ENCODE measurements at places on chromosomes 3 and 15.

DNA sequence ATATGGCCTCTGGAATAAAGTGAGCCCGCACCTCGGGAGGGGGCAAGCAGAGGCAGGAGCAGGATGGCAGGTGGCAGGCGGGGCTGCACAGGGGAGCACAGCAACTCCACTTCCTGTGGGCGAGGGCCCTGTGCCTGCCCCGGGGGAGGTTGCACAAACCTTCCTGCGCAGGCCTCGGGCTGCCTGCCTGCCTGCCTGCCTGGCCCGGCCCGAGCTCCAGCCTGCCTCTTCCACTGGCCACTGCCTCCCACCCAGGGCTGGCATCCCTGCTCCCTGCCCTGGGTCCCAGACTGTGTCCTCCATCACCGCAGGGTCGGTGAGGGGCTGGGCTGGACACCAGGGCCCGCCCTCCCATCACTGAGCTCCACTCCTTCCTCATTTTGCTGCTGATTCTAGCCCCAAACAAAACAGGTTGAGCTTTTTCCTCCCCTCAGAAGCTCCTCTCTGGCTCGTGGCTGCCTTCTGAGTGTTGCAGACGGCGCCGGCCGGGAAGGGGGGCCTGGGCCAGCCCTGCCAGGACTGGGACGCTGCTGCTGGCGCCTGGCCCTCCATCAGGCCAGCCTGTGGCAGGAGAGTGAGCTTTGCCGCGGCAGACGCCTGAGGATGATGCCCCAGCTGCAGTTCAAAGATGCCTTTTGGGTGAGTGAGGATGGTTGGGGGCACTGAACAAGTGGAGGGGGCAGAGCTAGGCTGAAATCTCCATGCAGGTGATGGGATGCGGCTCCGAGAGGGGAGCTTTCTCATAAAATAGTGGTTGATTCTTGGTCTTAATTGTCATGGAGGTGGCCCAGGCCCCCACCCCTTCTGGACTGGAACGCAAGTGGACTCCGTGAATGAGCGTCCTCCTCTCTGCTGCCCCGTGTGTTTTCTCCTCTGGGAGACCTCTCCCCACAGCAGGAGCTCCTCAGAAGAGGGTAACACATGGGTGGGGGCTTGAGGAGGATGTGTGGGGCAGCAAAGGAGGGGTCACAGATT, at the start of gene PSTPIP1:
TSS of gene PSTPIP1 (plus strand) at position 156 of the 975 bp plus-strand sequence. CDS start at position 604, 448 bp downstream.
- no peak for DNase-seq

GRCh38 chr3:124597273-124597672, 133.0 kb upstream of the UMPS start:
- DNase-seq, result no peak

DNA sequence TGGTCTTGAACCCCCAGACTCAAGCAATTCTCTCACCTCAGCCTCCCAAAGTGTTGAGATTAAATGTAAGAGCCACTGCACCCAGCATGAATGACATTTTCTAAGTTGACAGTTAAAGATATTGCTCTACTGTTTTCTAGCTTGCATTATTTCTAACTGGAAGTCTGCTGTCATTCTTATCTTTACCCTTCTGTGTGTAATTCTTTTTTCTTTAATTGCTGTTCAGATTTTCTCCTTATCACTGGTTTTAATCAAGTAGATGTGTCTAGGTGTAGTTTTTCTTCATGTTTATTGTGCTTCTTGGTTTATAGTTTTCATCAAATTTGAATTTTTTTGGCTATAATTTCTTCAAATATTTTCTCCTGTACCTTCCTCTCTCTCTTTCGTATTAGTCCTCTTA, 4.9 kb downstream of the PARP15 start:
- no peak for DNase-seq

- DNase-seq, result no peak
Observed at GRCh38 chr3:45056608-45057301, 30.7 kb downstream of the CLEC3B start.

GRCh38 chr3:137764001-137764433, at the start of gene SOX14:
SOX14 (plus strand) TSS chr3:137764315; CDS start chr3:137764785, 470 bp downstream.
- peak; percentile 61 for DNase-seq

GRCh38 chr3:45795509-45795881, 841 bp downstream of the SLC6A20 start:
- DNase-seq, result peak; percentile 62

DNA sequence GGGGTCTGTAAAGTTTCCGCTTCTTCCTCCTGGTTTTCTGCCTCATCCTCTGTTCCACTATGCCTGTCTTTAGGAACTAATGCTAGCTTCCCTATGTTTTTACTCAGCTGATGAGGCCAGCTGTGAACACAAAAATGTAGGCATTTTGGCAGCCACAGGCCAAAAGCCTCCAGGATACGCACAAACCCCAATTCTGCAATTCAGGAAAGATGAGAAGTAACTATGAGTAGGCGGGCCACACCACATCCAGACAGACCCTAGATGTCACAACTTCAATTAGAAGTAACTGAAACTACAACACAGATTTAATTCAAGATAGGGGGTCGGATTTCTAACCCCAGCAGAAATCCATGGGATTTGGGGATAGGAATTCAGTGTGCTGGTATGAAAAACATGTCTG, 11.9 kb downstream of the CA12 start:
- no peak for DNase-seq

DNA sequence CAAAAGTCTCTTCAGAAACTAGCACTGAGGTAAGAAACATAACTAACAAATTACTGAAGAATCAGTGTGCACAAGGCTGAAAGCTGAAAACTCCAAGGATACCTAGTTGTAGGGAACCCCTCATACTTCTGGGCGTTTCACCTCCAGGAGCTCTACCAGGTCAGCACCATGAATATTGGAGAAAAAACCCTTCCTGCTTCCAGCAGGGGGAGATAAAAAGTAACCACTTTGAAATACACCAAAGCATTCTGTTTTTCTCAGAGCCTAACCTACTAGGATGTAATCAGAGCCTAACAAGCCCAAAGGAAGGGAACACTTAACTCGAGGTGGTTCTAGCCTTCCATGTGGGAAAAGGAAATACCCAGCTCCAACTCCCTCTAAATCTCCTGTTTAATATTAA, 175.8 kb upstream of the MME start:
- no peak for DNase-seq

- DNase-seq, result no peak
Observed at GRCh38 chr3:45168451-45168850, 22.3 kb upstream of the CDCP1 start.

DNA sequence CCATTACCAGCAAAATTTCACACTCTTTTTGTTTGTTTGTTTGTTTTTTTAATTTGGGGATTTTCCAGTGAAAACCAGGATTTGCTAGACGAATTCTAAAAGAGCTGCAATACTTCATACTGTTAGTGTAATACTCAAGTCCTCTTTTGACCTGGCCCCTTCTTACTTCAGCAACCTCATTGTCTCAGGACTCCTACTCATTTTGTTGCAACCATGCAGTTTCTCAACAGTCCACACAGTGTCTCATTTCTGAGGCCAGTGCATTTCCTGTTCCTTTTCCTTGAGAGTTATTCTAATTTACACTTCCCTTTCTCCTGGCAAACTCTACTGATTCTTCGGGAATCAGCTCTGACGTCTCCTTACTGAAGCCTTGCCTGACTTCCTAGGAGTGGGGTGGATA, 35.6 kb downstream of the NSUN3 start:
- DNase-seq, result no peak

DNA sequence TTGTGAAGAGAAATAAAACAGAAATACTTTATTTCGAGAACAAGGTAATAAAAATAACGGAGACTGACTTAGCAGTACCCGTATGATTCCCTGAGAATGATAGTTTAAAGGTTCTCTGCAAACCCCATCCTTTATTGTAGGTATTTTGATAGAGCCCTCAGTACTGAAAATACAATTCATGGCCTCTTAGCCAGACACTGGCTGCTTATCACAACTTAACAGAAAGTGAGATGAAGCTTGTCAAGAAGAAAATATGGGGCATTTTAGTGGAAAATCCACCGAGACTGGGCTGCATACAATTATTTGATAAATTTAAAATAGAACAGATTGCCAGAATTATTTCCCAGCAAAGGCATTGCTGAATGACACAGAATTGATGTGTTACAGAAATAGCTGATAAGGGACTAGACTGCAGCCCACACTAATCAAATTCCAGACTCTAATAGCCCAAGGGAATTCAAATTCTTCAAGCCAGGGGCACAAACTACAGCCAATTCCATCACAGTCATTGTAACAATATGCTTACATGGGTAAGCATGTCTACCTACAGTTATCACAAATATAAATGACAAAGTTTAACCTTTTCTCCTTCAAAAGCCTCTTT, 521.9 kb downstream of the PLOD2 start:
- DNase-seq, result no peak

DNA sequence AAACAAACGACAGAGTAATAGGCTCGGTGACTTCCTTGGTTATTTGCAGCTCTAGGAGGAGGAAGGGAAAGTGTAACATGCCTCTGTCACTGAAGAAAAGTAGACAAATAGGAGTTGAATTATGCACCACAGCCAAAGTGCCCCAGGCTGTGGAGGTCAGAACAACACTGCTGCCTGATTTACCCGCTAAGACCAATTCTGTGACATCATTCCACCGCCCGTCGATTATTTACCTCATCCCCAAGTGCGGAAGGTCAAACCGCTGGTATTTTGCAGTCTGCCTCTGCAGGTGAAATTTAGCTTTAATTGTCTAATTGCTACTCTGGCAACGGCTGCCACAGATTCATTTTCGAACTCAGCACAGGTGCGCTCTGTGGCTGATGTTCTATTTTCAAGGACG, 106.3 kb upstream of the PRICKLE2 start:
- DNase-seq, result no peak

DNA sequence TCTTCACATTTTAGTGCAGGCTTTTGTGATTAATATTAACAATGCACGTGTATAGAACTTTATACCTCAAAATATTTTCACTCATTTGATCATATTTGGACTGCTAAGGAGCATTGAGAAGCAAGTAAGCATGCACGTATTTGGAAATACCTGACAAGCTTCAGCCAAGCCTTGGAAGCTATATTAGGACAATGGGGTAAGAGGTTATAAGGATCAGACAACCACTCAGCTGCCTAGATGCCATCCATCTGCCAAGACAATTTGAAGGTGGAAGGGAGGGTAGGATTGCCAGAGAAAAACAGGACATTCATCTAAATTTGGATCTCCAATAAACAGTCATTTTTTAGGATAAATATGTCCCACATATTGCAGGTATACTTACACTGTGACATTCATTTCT, 394.9 kb upstream of the CFAP20DC start:
- DNase-seq, result no peak

GRCh38 chr3:155244699-155245098, 48.8 kb downstream of the STRIT1 start:
- DNase-seq, result no peak

GRCh38 chr3:195860456-195860855, 47.9 kb downstream of the TNK2 start:
- DNase-seq, result no peak

DNA sequence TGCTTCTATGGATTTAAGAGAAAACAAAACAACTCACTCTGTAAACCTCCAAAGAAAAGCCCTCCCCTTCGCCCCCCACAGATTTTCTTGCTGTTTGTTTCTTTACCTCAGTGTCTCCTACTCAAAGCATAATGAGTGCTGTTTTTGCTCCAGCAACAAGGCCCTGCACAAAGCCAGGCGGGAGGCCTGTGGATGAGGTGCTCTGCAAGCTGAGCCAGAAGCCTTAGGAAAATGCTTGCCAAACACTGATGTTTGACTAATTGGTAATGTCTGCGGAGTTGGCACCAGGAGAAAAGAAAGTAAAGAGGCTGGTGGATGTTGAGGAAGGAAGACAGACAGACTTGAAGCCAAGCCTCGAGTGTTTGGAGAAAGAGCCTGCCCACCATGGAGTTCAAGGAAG, 99.7 kb downstream of the RARB start:
- no peak for DNase-seq

DNA sequence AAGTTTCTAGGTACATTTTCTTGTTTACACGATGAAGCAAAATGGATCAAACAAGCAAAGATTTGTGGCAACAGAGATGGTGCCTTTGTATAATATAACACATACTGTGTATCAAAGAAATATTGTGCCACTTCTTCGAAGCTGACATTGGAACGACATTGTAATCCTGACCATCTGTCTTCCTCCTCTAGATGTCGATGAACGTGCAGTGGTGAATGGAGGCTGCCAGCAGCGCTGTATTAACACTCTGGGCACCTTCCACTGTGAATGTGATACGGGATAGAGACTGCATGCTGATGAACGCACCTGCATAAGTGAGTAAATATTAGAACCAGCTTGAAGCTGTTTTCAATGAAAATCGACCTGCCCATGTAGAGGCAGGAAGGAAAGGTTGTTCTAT, 613.3 kb upstream of the GOLIM4 start:
- DNase-seq, result no peak

GRCh38 chr3:33426068-33426467, 14.1 kb downstream of the UBP1 start:
- no peak for DNase-seq

DNA sequence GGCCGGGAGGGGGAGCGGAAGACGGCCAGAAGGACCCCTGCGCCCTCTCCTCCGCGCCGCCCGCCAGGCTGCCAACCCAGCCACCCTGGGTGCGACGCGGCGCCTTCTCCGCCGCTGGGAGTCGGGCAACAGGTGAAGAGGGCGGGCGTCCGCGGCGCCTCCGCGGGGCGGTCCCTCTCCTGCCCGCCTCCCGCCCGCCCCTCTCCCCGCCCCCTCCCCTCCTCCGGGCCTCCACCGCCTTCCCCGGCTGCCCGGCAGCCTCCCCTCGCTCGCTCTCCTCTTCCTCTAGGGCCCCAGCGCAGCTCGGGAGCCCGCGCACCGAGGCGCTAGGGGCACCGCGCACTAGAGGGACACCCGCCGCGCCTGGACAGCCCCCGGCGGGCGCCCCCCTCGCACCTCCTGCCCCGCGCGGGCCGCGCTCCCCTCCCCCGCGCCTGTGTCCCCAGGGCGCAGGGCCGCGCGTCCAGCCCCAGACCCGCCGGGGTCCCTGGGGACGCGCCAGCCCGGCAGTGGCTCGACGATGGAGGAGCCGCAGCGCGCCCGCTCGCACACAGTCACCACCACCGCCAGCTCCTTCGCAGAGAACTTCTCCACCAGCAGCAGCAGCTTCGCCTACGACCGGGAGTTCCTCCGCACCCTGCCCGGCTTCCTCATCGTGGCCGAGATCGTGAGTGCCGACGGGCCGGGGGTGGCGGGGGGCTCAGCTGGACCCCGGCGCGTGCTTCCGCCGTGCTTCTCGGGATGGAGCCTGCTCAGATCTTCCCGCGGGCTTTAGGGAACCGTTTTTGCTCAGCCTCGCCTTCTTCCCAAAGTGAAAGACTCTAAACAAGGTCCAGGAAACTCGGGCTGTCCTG, at the start of gene CMTM8:
TSS of gene CMTM8 (plus strand) at position 228 of the 854 bp plus-strand sequence. CDS start at position 521, 293 bp downstream.
- DNase-seq, result peak; percentile 89

DNA sequence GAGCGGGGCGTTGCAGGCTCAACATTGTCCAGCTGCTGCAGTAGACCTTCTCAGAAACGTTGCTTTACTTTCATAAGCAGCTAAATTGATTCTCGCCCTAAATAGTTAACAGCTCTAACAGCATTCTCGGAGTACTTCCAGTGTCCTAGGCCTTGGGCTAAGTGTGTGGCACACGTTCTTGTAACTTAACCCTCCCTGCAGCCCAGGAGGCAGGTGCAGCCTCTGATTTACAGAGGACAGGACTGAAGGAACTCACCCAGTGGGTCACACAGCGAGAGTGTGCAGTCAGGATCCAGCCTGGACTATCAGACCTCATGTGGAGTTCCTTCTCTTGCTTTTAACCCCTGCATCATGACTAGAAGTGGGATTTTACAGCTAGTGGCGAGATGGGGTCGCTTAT, 312.8 kb upstream of the C2CD4B start:
- no peak for DNase-seq

- DNase-seq, result no peak
Observed at GRCh38 chr3:127677541-127678314, 5.0 kb downstream of the ABTB1 start.

GRCh38 chr15:39685999-39686613, 96.5 kb downstream of the FSIP1 start:
- peak; percentile 41 for DNase-seq
